ENCODE measurements at places on chromosomes 2 and 18.

GRCh38 chr2:7070483-7070882 is 153.3 kb downstream of the RNF144A start:
- no peak for DNase-seq

GRCh38 chr2:138327967-138328366 is 173.6 kb upstream of the SPOPL start:
- DNase-seq: no peak

GRCh38 chr2:212683346-212684097 is 144.9 kb upstream of the ERBB4 start:
- no peak for DNase-seq

DNA sequence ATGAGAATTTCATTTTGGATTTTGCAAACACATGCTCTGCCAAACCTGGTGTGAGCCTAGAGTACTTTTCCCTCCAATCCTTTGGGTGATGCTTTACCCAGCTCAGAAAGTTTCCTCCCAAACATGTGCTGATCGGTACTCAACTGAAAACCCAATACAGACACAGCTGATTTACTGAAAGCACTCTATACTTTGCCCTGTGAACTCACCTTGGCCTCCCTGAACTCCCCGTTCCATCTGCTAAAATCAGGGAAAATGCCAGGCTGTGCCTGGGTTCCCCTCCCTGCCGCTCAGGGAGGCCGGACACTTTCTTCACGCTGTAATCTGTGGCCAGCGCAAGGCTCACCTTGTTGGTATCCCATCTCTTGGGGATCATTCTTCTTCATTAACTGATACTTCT is 391.2 kb downstream of the CBLN2 start:
- no peak for DNase-seq

DNA sequence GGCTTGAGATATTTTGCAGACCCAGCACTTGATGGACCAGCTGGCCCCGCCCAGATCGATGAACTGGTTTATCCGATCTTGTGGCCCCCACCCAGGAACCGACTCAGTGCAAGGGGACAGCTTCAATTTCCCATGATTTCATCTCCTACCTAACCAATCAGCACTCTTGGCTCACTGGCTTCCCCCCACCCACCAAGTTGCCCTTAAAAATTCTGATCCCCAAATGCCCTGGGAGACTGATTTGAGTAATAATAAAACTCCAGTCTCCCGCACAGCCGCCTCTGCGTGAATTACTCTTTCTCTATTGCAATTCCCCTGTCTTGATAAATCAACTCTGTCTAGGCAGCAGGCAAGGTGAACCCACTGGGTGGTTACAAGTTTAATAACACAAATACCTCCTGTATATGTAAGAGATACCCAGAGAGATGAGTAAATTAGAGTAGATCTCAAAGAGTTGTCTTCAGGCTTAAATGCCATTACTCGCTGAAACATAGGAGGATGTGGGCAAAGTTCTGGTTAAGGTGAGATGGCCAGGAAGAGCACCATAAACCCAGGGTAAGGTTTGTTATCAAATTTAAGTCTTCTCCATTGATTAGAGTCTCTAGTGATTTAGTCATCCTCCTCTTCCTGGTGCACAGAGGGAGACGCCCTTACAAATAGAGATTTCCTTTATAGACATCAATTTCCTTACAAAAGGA is 222.8 kb downstream of the ARL4C start:
- DNase-seq: no peak

DNA sequence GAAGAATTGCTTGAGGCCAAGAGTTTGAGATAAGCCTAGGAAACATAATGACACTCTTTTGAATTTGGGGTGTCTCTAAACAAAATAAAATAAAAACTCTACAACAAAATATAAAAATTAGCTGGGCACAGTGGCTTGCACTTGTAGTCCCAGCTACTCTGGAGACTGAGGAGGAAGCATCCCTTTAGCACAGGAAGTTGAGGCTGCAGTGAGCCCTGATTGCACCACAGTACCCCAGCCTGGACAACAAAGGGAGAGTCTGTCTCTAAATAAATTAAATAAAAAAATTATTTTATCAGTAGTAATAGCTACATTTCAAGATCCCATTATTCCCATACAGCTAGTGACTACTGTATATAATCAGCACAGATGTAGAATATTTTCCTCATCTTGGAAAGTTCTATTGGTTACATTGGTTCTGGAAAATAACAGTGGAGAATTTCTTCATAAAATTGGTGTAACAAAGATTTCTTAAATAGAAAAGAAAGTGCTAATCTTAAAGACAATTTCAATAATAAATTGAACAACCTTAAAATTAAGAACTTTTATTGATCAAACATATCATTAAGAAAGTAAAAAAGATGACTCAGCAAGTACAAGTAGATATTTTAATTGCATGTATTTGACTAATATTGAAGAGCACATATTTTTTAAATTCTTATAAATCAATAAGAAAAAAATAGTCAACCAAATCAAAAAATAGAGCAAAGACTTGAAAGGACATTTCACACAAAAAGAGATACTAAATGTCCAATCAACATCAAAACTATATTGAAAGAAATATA is 90.4 kb upstream of the KYNU start:
- no peak for DNase-seq

DNA sequence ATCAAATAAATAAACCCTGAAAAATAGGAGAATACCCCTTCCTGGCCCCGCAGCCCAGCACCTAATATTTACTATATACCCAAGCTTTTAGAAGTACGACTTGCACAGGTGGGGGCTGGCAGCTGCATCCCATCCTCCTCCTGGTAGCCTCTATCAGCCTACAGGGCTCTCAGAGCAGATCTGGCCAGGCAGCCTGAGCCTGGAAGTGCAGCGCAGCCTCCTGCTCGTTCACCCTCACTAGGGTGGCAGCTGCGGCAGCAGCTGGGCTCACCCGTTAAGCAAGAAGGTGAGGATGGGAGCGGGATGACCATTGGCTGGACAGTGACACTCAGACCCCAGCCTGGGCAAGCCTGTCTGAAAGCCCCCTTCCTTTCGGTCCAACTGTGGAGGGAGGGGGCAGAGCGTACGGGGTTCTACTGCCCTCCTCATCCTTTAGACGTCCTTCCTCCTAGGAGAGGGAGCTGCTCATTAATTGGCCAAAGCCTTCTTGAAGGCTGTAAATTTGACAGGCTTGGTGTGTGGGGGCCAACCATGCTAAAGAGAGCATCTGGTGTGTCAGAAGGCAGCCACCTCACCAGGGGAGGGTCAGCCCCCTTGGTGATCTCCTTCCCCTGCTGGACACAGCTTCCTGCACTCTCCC is 23.3 kb downstream of the MPHOSPH10 start:
- no peak for DNase-seq

- no peak for DNase-seq
Measured at GRCh38 chr2:215937190-215937589, 76.2 kb downstream of the MREG start.

GRCh38 chr2:178523596-178524134 is 43.4 kb downstream of the PLEKHA3 start:
- no peak for DNase-seq

- no peak for DNase-seq
Measured at GRCh38 chr2:168995744-168996143, 35.4 kb downstream of the ABCB11 start.

DNA sequence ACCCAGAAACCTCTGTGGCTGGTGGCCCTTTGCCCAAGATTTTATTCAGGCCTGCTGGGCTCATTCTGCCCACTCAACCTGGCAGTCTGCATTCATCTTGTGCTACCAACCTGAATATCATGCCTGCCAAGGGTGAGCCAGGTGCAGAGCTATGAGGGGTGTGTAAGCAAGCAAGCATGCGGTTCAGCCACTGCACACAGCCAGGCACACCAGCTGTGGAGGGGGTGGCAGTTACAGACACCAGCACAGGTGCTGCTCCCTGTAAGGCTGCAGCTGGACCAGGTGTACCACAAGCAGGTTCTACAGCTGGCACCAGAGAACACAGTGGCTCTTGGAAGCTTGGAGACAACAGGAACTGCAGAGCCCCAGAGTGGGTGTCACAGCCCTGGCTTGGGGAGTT is 633.2 kb downstream of the FBXO15 start:
- DNase-seq: no peak
